A549 treated with CORT108297 at 1 μM for 4 hours (cell line): ENCODE measurements at places on chromosomes 7 and 10. TPM values are rescaled to one million over a fixed set of nuclear protein-coding genes. Genes with fewer than 3 reads are reported as not detected.

GJD4 gene
- total RNA-seq, result 0.06 TPM in 1 of 5 replicates, not detected in the others

SLC26A4 gene
- total RNA-seq, result 0.02 to 0.13 TPM (median 0.05 TPM) in 5 replicates

CLCN1 gene
- 0.02 to 0.08 TPM (median 0.07 TPM) in 4 of 5 replicates, not detected in the other for total RNA-seq

FANK1 gene
- total RNA-seq, result 2.5 to 4.0 TPM (median 2.8 TPM) in 5 replicates

MGAM2 gene
- total RNA-seq, result 0.01 TPM in 1 of 5 replicates, not detected in the others

IQCE gene
- 9.7 to 14.7 TPM (median 13.8 TPM) in 5 replicates for total RNA-seq

SEMA3A gene
- total RNA-seq, result 3.9 to 6.7 TPM (median 5.6 TPM) in 5 replicates

AKR1C2 gene
- total RNA-seq, result 3,197 to 4,175 TPM (median 3,355 TPM) in 5 replicates

PDZD7 gene
- total RNA-seq, result 0.48 to 1.4 TPM (median 0.92 TPM) in 5 replicates

FAM25G gene
- 1.1 to 1.8 TPM (median 1.5 TPM) in 3 of 5 replicates, not detected in the others for total RNA-seq

XRCC2 gene
- total RNA-seq, result 3.7 to 6.3 TPM (median 5.4 TPM) in 5 replicates

ASL gene
- 20.8 to 26.1 TPM (median 24.0 TPM) in 5 replicates for total RNA-seq

GRM3 gene
- not detected in 5 replicates for total RNA-seq

DPP6 gene
- not detected in 5 replicates for total RNA-seq

AGAP4 gene
- total RNA-seq, result 6.3 to 9.0 TPM (median 7.7 TPM) in 5 replicates

PNLIPRP3 gene
- 0.03 TPM in 1 of 5 replicates, not detected in the others for total RNA-seq

ATOH7 gene
- total RNA-seq, result 0.12 to 0.34 TPM (median 0.28 TPM) in 5 replicates

FOXP2 gene
- total RNA-seq, result not detected in 5 replicates

GIMAP4 gene
- total RNA-seq, result not detected in 5 replicates

ELFN1 gene
- total RNA-seq, result 0.35 to 0.48 TPM (median 0.37 TPM) in 5 replicates
